Stimulated activated CD4-positive, alpha-beta T cell treated with anti-CD3 and anti-CD28 coated beads, Interleukin-4, amount 100 ng/mL, for 24 hours (primary cell): ENCODE measurements at places on chromosomes 5 and 9.
A peak's percentile ranks its signal among the peaks of the same experiment; 100 is the strongest.

GRCh38 chr5:64874753-64875152 lies 106.0 kb downstream of the CWC27 start:
- no peak for DNase-seq

GRCh38 chr5:113249206-113249605 lies 185.6 kb downstream of the TSSK1B start:
- no peak for DNase-seq

GRCh38 chr5:31107091-31107518 lies 86.4 kb upstream of the CDH6 start:
- no peak for DNase-seq

DNA sequence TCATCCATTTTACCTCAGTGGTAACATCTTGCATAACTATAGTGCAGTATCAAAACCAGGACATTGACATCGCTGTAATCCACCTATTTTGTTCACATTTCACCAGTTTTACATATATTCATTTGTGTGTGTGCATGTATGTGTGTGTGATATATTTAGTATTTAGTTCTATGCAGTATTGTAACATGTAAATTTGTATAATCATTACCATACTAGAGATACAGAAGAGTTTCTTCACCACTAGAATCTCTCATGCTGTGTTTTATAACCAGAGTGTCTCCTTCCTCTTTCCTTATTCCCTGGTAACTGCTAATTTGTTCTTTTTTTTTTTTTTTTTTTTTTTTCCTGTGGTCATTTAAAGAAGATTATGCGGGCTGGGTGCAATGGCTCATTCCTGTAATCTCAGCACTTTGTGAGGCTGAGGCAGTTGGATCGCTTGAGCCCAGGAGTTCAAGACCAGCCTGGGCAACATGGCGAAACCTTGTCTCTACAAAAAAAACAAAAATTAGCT lies 11.0 kb downstream of the RASA1 start:
- DNase-seq, result no peak

- DNase-seq, result no peak
These were observed 81.5 kb upstream of the GRHPR start for GRCh38 chr9:37340961-37341360.

DNA sequence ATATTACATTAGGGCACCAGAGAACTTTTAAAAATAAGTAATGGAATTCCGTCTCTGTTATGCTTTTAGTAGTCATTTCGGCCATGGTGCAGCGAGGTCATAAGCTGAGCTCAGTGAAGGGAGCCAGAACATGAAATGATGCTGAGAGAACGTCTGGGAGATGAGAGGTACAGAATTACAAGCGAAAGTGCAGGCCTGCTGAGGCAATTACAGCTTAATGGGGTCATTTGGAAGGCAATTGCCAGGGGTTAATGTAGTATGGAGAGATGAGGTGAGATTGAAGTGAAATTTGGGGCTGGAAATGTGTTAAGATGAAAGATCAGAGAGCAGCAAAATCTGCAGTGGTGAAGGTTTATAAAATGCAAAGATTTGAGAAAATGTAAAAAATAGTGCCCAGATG lies 96.5 kb downstream of the PBX3 start:
- DNase-seq, result no peak

- no peak for DNase-seq
These were observed 130.9 kb downstream of the PAPPA start for GRCh38 chr9:116284518-116284917.

DNA sequence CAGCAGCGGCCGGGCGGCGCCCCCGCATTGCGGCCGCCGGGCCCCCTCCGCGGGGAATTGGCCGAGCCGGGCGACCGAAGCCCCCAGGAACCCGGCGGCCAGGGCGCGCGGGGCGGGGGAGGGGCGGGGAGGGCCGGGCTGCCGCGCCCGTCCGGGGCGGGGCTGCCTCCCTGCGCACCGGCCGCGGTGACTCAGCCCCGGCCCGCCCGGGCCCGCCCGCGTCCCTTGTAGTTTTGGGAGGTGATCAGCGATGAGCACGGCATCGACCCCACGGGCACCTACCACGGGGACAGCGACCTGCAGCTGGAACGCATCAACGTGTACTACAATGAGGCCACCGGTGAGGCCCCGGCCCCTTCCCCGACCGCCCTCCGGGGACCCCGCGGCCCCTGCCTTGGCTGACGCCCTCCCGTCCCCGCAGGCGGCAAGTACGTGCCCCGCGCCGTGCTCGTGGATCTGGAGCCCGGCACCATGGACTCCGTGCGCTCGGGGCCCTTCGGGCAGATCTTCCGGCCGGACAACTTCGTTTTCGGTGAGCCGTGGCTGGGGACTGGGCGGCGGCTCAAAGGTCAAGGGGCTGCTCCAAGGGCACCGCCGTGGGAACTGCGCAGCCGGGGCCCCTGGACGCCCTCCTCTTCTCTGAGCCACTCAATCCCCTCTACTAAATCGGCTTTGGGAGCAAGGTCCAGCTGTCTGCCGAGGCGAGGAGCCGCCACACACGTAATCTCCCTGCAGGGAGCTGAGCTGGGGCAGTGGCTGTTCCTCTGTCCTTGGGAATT lies 592 bp downstream of the TUBB4B start:
- DNase-seq, result peak; percentile 73

- no peak for DNase-seq
These were observed 847.3 kb downstream of the MAT2B start for GRCh38 chr5:164352695-164353094.
